COR-L47 (cell line): ENCODE measurements at places on chromosomes 3 and 15.

DNA sequence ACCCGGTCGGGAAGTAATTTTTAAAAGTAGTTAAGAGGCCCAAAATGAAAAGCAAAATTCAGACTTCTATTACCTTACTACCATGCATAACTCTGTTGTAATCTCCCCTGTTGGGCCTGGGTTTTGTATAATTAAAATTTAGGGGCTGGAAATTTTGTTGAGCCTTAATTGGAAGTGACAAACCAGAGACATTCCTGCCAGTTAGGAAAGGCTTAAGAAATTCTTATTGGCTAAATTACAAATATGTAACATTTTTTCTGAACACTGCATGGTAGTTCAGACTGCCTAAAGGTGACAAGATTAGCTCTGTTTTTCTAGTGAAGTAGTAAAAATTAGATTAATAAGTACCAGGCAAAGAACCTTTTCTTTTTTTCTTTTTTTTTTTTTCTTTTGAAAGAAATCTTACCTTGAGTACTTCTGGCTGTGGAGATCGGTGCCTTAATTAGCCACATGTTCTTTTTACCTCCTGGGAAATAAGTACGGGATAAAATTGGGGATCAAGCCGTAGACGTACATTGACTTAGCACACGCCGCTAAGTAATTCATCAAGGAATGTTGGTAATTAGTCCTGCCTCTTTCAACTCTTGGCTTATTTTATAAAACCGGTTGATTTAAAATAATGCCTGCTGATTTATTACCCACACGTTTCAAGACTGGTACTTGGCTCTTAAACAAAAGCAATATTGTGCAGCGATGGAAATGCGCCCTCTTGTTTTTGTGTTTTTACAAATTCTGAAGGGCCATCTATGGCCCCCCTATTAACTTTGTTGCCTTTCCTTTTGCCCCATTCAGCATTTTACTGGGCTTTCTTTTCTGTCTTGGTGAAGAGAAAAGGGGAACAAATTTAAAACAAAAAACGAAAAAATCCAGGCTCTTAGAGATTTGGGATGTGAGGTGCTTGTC is 111.2 kb upstream of the SAMMSON start:
- DNase-seq = no peak

DNA sequence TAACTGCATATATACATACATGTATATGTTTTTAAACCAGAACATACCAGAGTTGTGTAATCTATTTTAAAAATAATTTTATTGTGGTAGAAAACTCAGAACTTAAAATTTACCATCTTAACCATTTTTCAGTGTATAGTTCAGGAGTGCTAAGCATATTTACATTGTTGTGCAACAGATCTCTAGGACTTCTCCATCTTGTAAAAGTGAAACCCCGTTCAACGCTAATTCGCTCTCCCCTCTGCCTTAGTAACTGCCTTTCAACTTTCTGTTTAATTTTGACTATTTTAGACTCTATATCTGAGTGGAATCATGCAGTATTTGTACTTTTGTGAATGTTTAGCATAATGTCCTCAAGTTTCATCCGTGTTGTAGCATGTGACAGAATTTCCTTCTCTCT is 51.8 kb upstream of the SSR3 start:
- DNase-seq = no peak

DNA sequence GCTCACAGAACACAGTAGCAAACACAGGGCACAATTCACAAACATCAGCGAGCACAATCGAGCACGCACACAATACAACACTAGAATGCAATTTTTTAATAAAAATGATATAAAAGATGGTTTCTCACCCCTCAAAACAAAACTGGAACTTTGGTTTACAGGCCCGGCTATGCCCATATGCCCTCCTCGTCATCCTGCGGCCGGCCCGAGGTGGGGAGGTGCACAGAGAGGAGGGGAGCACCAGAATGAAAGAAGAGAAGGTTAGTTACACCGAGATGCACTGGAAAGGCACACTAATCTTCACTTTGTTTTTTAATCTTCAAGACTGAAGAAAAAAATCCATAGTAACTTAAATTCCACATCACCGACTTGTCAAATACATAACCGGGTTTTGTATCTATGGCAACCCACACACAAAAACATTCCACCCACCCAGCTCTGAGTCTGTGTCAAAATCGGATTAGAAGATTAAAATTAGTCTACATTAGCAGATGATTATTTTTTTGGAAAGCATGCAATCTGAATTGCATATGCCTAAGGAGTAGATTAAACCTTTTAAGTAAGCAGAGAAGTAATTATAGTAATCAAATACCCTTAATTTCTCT is 196.7 kb upstream of the WNT5A start:
- no peak for DNase-seq

GRCh38 chr3:27511724-27512422 is 27.7 kb upstream of the SLC4A7 start:
- no peak for DNase-seq

DNA sequence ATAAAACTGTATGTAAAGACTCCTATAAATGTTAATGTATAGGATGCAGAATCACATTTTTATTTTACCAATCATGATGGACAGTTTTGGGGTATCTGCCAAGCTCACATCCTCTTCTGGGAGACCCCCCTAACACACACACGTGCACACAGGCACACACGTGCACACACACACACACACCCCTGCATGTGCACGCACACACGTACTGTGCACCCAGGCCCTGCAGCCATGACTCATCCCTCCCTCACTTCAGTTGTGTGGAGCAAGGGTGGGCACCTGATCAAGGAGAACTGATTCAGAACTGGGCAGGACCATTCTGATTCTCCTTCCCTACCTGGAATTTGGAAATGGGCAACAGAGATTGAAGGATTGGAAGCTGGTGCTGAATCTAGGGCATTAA is 16.0 kb upstream of the MINDY4B start:
- no peak for DNase-seq

DNA sequence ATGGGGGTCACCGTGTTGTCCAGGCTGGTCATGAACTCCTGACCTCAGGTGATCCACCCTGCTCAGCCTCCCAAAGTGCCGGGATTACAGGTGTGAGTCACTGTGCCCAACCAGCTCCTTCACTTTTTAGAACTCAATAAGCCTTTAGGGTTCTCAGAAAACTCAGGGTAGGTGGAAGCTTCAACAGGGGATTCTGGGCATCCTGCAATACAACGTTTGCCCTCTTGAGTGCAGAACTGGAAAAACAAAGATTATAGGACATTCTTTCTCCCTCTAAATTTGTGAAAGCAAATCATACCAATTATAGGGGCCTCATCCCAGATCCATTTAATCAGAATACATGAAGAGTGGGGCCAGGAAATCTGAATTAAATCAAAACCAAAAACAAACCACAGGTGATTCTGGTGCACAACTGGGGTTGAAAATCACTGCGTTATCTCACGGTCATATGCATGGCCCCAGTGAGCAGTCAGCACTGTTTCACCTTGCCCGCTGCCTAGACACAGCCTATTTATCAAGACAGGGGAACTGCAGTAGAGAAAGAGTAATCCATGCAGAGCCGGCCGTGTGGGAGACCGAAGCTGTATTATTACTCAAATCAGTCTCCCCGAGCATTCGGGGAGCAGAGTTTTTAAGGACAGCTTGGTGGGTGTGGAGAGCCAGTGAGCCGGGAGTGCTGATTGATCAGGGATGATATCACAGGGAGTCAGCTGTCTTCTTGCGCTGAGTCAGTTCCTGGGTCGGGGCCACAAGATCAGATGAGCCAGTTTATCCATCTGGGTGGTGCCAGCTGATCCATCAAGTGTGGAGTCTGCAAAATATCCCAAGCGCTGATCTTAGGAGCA is 58.4 kb downstream of the TMEM44 start:
- DNase-seq = no peak

- no peak for DNase-seq
Observed at GRCh38 chr15:90972133-90972532, 17.4 kb downstream of the RCCD1 start.

- no peak for DNase-seq
Observed at GRCh38 chr3:71355862-71356261, 227.7 kb downstream of the FOXP1 start.

DNA sequence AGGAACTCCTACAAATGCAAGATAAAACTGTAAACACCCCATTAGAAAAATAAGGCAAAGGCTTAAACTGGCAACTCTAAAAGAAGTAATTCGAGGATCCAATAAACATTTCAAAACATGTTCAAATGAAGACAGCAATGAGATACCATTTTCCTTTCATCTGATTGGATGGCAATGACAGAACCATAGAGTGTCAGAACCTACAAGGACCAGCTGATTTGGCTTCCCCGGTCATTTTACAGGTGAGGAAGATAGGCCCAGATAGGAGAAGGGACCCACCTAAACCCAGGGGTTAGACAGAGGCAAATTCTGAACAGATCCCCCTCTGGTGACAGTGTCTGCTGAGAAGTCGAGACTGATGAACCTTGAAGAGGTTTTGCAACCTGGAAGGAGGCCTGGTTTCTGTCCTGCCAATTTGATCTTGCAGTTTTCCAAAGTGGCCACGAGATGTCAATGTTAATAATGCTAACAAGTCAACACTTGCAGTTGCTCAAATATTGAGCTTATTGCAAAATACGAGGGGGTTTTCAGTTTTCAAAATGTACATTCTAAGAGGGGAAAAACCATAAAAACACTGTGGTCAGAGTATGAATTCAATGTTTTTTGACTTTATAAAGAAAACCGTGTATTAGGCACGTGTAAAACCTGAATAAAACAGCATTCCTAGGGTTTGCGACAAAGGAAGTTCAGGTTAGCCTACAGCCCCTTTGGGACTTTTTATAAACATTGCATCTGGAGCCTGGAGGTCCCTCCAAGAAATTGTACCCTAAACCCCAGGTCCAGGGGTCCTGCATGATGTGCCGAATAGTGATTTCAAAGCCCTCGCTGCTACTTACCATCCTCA is 21.5 kb downstream of the CFAP161 start:
- DNase-seq = no peak

- no peak for DNase-seq
Observed at GRCh38 chr3:152348436-152349177, 79.9 kb downstream of the MBNL1 start.

GRCh38 chr3:42498034-42498433 is 4.4 kb upstream of the VIPR1 start:
- DNase-seq = no peak

GRCh38 chr3:145951441-145951840 is 209.5 kb downstream of the PLOD2 start:
- DNase-seq = no peak

- DNase-seq = no peak
Observed at GRCh38 chr15:51105430-51106016, 10.8 kb upstream of the TNFAIP8L3 start.

DNA sequence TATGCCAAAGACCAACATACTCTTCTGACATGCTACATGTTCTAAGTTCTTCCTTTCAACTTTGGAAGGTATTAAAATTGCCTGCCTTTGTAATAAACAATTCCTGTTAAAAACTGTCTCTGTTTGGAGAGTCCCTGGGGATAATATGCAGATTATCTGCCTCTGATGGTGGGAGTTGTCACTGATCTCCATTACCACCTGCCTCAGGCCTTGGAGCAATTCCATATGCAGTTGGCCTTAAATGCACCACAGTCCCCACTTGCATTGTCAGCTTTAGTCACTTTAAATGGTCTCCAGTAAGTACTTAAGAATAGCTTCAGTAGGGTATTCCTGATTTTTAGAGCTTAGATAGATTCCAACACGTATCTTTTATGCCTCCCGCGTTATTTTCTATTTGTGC is 121.1 kb upstream of the GOLIM4 start:
- DNase-seq = peak; percentile 25

DNA sequence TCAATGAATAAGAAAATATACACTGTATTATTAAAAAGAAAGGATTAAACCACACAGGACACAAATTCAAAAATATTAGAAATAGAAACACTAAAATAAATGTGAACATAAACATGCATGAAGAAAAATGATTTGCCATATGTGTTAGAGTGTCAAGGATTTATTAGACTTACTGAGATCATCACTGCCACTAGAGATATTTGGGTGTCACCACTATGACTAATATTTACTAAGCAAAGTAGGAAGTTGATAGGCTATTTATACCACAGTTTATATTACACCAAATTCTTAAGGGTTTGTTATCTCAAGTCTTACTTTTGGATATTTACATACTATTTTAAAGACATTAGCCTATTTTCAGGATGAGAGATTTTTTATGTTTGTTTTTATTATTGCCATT is 575.0 kb upstream of the SGO1 start:
- no peak for DNase-seq

- peak; percentile 85 for DNase-seq
Observed at GRCh38 chr3:156826144-156826895, at the start of gene LEKR1. TSS of gene LEKR1 (plus strand) at chr3:156826353. CDS start at chr3:156829330, 2,977 bp downstream.

DNA sequence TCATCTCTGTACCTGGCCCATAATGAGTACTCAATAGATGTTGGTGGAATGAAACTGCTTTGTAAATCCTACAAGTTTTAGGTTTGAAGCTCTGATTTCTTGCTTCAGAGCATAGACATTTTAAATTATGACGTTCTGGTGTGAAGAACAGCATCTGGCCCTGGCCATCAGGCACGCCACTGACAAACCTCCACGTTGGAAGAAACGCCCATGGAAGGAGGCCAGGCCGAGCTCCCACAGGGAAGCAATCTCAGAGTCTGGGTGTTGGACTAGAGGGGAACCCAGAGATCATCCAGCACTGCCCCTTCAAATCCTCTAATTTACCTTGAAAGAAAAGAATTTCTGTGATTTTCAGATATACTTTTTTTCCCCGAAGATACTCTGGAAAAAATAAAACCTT is 328.1 kb upstream of the RGMA start:
- no peak for DNase-seq

DNA sequence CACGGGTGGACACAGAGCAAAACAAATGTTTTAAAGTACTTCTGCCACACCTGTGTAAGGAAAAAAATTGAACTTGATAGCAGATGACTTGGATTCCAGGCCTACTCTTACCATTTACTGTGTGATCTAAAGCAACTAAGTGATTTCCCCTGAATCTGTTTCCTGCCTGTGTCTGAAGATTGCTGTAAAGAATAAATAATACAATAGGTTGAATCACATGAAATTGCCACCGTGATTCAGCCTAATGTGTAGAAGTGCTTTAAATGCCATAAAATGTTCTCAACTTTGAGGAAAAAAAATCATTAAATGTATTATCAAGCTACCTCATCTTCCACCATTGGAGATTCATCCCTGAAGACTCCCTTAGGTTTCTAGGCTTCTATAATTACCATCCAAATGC is 27.6 kb upstream of the NUDT16 start:
- no peak for DNase-seq
